Activated CD4-positive, alpha-beta T cell treated with anti-CD3 and anti-CD28 coated beads, Interleukin-10, Interleukin-2, amounts not matched to agents 100 ng/mL and 50 ng/mL, durations not matched to agents 16 hours and 8 hours (primary cell): ENCODE measurements at places on chromosomes 2 and 18.

GRCh38 chr2:23387845-23388244 is 2.9 kb downstream of the KLHL29 start:
- DNase-seq = no peak

DNA sequence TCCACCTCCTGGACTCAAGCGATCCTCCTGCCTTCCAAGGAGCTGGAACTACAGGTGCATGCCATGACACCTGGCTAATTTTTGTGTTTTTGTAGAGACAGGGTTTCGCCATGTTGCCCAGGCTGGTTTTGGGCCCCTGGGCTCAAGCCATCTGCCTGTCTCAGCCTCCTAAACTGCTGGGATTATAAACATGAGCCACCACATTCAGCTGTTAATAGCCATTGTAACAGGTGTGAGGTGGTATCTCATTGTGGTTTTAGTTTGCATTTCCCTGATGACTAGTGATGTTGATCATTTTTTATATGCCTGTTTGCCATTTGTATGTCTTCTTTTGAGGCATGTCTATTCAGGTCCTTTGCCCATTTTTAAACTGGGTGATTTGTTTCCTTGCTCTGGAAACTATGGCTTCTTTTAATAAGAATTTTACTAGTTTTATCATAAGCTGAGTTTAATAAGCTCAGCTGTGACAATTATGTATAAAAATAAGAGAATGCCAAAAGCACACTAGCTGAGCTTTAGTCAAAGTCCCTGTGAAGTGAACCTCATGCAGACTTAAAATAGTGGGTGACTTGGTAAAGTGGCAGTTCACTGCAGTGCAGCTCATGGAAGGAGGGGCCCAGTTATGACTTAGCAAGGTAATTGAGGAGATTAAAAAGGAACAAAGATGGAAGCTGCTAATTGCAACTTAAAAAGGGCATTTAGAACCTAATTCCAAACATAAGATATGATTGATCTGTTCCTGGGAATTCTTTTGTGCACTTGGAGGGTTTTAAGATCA is 465.1 kb downstream of the TGIF1 start:
- no peak for DNase-seq

DNA sequence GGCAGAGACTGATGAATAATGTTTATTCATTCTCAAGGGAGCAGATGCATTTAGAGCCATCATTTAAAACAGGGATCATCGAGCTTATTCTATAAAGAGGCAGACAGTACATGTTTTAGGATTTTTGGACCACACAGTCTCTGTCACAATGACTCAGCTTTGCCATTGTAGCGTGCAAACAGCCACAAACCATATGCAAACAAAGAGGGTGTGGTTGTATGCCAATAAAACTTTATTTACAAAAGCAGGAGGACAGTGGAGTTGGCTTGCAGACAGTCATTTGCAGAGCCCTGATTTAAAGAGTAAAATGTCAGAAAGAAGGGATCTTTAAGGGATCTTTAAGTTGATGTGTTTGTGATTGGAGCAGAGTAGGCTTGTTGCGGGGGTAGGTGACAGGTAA is 51.5 kb downstream of the SMIM21 start:
- DNase-seq = peak; percentile 3

- no peak for DNase-seq
Measured at GRCh38 chr2:177553176-177553884, 160.8 kb downstream of the AGPS start.

DNA sequence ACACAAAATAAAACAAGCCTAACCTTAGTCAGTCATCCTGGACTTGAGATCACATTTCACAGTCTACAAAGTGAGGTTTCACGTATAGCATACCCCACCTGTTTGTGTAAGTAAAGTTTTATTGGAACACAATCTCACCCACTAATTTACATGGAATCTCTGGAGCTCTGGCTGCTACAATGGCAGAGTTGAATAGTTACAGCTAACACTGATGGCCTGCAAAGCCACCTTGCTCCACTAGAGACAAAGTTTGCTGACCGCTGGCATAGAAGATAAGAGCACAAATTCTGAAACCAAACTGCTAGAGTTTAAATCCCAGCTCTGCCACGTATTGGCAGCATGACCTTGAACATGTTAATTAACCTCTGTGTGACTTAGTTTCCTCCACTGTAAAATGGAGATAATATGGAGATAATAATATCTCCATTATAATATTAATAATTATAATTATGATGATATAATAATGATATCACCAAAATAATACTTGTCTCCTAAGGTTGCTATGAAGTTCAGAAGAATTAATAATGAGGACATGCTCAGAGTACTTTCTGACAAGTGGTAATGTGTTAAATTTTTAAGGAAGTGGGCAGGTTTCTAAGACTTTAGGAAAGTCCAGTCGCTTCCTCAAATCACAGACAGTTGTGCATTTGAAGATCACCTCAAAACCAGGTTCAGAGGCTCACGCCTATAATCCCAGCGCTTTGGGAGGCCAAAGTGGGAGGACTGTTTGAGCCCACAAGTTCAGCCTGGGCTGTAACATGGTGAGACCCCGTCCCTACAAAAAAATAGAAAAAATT is 204.6 kb downstream of the SH3RF3 start:
- no peak for DNase-seq

DNA sequence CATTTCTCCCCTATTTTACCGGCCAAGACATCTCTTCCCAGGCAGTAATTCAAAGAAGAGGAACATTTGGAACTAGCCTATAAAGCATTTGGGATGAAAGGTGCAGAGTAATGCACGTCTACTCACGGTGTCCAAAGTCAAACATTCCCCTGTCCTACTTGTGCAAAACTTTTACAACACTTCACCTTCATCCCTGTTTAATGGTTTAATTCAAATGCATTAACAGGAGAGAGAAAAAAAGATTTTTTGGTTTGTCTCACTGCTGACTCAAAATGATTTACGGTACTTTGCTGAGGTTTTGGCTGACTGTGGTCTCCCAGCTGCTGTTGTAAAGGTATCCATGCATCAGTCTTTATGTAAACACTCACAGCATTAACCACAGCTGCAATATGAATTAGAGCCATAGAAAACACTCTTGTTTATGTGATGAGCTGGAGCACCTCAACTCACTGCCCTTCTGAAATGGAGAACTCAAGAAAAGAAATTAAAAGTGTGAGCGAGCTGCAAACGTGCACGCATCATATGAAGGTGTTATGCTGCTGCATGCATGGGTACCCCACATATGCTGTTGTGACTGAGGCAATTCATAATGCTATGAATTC is 220.5 kb downstream of the PIEZO2 start:
- DNase-seq = peak; percentile 32

DNA sequence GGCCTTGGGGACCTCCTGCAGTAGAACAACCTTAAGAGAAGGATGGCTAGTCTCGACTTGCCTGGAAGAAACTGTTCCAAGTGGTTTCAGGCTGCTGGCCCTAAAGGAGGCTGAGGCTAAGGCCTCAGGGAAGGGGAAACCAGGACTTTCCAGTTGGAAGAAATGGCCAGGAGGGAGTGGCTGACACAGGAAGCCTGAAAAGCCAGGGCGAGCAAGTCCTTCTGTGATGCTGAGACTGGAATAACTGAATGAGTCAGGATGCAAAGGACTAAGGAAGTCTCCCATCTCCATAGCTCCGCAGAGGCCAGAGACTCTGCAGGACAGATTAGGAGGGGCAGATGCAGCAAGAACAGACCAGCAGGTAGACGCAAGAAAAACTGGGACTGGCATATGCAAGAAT is 7.4 kb downstream of the HTRA2 start:
- no peak for DNase-seq

DNA sequence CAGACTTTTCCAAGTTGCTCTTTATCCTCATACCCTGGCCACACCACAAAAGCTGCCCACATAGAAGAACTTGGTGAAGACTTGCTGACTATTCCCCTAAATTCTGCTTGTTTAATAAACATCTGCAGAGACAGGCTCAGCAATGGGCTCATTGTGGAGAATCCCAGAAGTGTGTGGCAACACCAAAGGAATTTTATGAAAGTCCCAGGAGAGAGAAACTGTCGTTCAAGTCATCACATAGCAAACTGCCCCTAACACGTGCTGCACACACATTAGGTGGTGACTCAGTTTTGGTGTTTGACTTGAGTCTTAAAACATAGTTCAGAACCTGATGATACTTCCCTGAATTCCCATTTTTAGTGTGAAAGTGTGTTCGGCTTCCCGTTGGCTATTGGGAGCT is 38.6 kb downstream of the CYP1B1 start:
- DNase-seq = no peak

DNA sequence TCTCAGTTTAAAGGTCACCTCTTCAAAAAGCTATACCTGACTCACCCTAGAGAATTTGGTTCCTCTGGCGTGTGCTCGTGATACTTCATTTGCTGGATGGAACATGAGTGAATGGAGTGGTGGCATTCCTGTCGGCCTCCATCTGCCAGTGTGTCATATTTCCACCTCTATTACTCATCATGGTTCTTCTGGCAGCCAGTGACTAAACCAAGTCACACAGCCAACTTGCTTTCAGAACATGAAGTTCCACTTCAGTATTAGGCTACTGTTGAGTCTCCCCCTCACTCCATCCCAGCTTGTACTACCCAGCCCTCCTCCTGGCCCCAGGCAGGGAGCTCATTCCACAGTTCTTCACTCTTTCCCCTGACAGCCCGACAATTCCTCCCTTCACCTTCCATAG is 169.8 kb downstream of the MREG start:
- no peak for DNase-seq

DNA sequence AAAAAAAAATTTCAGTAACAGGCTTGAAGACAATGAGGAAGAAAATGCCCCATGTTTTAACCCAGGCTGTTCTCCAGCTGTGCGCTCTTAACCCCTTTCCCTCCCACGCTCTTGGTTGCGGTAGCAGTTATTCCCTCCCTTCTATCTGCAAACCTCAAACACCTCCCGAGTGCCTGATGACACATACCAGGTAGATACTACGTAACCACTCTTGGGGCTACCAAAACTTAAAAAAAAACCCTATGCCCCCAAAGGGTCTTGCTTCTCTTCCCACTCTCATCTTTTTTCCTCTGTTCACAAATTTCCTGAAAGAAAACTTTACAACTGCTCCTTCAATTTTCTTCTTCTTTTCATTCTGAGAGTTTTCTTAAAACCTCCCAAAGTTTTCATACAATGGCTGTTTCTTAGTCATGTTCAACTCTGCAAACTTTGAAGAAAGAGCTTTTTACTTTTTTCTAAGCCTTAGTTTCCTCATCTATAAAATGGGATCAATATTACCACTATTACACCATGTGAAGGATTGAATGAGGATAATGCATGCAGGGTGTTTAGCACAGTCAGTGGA is 4.9 kb upstream of the DRC1 start:
- peak; percentile 54 for DNase-seq

DNA sequence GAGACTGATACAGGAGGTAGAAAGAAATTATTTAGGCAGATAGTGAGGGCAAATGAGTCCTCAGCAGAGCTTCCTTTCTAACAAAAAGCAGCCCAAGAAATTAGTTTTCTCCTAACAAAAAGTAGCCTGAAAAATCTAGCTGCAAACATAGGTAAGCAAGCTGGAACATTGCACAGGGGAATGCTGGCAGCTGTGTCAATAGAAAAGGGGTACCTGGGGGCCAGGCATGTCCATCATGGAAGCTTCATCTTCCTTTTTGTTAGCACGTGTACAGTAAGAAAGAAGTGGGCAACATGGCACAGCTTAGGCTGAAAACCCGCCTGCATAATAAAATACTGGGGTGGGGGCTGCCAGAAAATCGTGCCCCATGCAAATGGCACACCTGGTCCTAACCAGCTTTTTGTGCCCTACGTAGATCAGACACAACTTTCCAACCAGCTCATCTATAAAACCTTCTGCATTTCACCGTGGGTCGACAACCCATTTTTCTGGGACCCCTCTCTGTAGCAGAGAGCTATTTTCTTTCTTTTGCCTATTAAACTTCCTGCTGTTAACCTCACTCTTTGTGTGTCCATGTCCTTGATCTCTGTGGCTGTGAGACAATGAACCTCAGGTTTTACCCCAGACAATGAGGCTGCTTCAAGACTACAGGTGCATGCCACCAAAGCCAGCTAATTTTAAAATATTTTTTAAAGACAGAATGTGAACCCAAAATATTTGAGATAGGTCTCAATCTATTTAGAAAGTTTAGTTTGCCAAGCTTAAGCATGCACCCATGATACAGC is 6.6 kb upstream of the MTHFD2 start:
- DNase-seq = no peak

DNA sequence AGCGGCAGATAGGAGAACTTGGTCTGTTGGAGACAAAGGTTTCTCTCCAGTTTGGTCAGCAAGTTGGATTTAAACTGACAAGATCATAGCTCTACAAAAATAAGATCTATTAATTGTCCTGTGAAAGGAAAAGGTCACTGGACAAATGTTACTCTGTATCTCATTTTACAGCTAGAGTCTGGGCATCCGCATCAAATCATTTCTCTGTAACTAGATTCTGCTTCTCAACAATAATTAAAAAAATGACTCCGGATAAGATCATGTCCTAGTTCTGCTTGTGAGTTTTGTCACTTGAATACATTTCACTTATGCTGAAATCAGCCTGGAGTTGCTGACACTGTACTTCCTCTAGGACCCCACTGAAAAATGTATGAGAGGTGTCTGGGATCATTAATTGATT is 310.8 kb downstream of the ALK start:
- DNase-seq = no peak
